A673 (cell line): ENCODE measurements at places on chromosomes 12 and 14. TPM values are rescaled to one million over a fixed set of nuclear protein-coding genes. Genes with fewer than 3 reads are reported as not detected.
A peak's percentile ranks its signal among the peaks of the same experiment; 100 is the strongest.

GRCh38 chr12:57476162-57476992, 3.3 kb downstream of the ARHGAP9 start:
- H3K4me3 ChIP-seq = peak overlapping the region; percentile 27
- no peak for DNase-seq
- no peaks in the 10 kb centered on the region for H3K36me3 ChIP-seq
- H3K27ac ChIP-seq = no peak overlapping the region
- H3K27me3 ChIP-seq = peaks cover 29% of the 10 kb centered on the region
- H3K4me1 ChIP-seq = no peaks in the 10 kb centered on the region

DNA sequence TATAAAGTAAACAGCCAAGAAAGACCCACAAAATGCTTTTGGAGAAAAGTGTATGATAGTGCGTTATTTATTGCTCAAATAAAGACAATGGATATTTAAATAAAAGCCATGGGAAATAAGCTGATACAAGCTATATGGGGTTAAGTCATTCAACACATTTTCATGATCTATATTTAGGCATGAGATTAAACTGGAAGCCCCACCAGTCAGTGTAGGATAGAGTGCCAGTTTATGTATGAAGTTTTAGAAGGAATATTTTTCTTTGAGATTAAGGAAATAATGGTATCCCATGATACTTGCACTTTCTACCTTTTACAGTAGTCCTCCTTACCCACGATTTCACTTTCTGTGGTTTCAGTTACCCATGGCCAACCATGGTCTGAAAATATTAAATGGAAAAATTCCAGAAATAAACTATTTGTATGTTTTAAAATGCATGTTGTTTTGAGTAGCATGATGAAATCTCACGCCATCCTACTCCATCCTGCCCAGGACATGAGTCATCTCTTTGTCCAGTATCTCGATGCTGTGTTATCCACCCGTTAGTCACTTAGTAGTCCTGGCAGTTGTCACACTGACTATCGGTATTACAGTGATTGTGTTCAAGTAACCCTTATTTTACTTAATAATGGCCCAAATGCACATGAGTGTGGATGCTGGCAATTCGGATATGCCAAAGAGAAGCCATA, 22.3 kb downstream of the SYT1 start:
- H3K27me3 ChIP-seq = no peaks in the 10 kb centered on the region
- no peaks in the 10 kb centered on the region for H3K36me3 ChIP-seq
- H3K4me3 ChIP-seq = peak overlapping the region; percentile 31
- H3K27ac ChIP-seq = peak overlapping the region; percentile 90

DNA sequence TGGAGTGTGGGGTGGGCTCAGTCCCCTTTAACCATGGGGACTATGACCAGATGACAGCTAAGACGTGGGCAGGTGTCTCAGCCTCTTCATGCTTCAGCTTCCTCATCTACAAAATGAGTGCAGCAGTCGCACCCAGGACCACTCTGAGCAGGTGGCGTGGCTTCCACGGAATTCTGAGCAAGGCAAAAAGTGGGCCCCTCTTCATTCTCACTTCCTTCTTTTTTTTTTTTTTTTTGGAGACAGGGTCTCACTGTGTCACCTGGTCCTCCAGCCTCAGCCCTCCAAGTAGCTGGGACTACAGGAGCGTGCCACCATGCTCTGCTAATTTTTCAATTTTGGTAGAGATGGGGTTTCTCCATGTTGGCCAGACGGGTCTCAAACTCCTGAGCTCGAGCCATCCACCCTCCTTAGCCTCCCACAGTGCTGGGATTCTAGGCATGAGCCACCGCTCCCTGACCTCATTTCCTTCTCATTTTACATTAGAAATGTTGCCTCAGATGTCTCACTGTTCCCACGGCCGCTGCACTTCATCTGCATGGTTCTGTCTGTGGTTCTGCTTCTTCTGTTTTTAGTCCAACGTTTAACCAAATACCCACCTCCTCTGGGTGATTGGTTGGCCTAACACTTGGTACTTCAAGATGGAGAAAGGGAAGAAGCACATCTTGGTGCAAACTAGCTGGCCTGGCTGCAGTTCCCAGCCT, 41.3 kb upstream of the BCL7A start:
- no peak overlapping the region for H3K4me3 ChIP-seq

DNA sequence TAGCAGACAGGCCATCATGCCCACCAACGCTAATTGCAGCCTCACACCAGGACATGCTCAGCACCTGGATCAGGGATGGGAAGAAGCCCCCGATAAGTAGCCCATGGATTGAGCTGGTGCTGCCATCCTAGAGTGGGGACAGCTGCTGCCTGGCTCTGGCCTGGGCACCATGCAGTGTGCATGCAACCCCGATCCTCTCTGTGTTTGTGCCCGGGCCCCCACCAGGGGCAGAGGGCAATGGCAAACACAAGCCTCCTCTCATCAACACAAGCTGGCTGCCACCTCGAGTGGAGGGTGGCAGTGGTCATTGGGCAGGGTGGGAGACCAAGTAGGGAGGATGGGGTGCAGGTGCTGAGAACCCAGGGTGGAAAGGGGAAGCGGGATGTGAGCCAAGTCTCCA, 23.3 kb upstream of the SOCS2 start:
- H3K27ac ChIP-seq = no peak overlapping the region
- no peaks in the 10 kb centered on the region for H3K27me3 ChIP-seq

- H3K4me1 ChIP-seq = peaks cover 10% of the 10 kb centered on the region
- no peak overlapping the region for H3K4me3 ChIP-seq
Measured at GRCh38 chr14:103434868-103435442, 49.7 kb downstream of the MARK3 start.

FGF6 gene
- not detected in 2 replicates for total RNA-seq

DNA sequence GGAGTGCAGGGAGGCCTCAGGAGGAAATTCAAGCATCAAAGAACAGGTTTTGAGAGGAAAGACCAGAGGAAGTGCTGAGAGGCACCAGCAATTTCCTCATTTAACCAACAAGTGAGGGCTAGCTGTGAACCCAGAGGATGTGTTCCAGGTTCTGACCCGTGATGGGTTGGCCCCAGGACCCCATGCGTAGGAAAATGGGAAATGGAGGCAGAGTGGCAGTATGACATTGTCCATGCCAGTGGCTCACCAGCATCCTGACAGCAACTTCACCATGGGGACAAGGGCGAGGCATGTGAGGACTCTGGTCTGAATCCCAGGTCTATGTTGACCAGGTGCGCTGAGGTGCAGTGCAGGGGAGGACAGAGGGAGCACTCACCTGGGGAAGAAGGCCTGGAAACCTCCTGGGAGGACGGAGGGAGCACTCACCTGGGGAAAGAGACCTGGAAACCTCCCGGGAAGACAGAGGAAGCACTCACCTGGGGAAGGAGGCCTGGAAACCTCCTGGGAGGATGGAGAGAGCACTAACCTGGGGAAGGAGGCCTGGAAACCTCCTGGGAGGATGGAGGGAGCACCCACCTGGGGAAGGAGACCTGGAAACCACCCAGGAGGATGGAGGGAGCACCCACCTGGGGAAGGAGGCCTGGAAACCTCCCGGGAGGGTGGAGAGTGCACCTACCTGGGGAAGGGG, 6.7 kb upstream of the CACNA2D4 start:
- no peaks in the 10 kb centered on the region for H3K4me1 ChIP-seq
- H3K4me3 ChIP-seq = no peak overlapping the region
- H3K36me3 ChIP-seq = no peaks in the 10 kb centered on the region
- H3K27ac ChIP-seq = no peak overlapping the region

DNA sequence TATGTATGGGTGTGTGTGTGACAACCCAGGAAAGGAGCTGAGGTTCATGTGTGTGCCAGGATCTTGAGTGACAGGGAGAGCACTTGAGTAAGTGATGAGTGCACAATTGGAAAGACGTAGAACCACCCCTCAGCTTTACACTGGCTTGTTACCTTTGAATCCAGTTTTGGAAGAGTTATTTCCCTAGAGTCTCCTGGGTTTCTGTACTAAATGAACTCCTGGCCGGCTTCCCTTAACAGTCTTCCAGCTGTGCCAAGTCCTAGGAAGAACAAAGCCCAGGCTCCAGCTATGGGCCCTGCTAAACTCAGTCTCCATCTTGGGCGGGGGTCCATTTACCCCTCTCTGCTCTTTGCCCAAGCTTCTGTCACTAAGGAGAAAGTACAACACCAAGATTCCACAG, 19.7 kb upstream of the NR1H4 start:
- DNase-seq = no peak
- no peaks in the 10 kb centered on the region for H3K27me3 ChIP-seq
- H3K36me3 ChIP-seq = no peaks in the 10 kb centered on the region
- H3K27ac ChIP-seq = no peak overlapping the region
- no peak overlapping the region for H3K4me3 ChIP-seq

DNA sequence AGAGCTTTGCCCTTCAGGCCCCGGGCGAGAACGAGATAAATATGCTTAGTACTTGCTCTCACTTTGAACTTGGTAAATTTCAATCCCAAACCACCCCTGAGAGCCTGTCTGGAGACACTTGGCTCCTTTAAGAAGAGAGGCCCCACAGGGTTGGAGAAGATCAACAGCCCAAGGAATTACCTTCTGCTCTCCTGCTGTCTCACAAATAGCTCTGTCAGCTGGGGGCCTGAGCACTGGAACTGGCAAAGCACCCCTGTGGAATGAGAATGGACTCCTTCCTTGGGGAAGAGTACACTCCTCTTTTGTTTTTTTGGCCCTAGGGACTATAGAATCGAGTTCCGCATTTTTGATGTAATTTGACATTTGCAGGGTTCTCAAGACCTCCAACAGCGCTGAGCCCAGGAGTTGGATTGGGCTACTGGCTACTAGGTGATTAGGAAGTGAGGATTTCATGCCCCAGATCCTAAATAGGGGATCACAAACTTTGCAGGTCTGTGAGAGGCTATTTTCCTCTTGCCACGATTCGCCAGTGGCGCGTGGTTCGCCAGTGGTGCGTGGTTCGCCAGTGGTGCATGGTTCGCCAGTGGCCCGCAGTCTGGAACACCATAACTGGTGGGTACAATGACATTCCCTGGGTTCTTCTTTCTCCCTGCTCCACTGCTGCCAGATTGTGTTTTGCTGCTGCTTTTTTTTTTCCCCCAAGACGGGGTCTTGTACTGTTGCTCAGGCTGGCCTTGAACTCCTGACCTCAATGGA, 17.8 kb upstream of the MEG3 start:
- no peak overlapping the region for H3K27ac ChIP-seq
- H3K4me1 ChIP-seq = no peaks in the 10 kb centered on the region
- H3K36me3 ChIP-seq = no peaks in the 10 kb centered on the region

AQP6 gene
- total RNA-seq = not detected in 2 replicates

DNA sequence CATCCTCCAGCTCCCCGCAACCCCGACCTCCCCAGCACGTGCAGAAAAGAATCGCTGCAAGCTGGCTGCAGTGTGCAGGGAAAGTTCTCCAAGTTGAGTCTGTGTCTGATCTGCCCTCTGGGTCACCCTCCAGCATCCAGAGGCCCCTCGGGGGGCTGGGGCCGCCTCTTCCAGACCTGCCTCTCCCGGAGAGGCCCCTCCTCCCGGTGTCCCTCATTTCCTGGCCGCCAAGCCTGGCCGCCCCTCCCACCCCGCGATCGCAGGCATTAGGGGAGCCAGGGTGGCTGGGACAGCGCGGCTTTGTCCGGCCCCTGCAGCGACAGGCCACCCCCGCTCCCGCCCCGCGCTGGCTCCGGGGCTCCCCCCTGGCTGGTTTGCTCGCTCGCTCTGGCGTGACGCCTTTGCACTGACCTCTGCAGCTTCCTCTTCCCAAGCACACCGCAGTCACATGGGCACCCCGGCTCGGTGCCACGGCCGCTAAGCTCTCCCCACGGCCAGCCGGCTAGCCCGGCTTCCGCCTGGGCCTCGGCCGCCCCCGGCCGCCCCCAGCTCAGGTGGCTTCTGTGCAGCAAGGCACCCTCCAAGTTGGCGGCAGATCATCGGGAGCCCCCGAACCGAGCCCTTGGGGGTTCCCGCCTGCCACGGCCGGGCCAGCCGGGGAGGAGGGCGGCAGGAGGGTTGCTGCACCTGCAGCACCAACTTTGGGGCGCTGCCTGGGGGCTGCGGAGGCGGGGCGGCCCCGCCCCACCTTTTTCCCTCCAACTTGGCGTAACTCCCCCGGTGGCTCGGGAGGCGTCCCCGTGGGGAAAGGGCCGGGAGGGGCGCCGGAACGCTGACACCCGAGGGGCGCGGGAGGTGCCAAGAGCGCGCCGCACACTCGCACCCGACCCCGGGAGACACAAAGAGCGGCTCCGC, 43.7 kb downstream of the KDM2B start:
- peaks cover 13% of the 10 kb centered on the region for H3K4me1 ChIP-seq
- H3K36me3 ChIP-seq = peaks cover 15% of the 10 kb centered on the region
- peak overlapping the region; percentile 57 for H3K4me3 ChIP-seq
- H3K27ac ChIP-seq = peak overlapping the region; percentile 50
- DNase-seq = peak; percentile 45
- no peaks in the 10 kb centered on the region for H3K27me3 ChIP-seq

DNA sequence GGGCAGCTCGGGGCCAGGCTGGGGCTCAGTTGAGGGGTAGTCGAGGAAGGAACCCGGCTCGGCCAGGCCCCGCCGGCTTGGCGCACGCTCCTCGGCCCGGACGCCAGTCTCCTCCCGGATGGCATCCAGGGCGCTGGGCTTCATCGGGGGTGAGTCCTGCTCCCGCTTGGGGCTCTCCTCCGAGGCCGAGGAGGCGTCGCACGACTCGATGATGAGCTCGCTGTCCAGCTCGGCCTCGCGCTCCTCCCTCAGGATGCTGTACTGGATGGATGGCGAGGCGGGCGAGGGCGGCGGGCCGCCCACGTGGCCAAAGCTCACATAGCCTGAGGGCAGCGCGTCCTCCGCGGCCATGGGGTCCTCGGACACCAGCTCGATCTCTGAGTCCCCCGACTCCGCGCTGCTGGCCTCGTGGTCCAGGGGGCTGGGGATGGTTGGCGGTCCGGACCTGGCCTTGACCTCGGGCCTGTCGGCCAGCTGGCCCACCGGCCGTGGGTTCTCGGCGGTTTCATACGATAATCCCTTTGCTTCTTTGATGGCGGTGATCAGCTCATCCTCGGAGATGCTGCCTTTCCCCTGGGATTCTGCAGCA, 143.4 kb downstream of the RTN1 start:
- no peaks in the 10 kb centered on the region for H3K36me3 ChIP-seq
- H3K27me3 ChIP-seq = no peaks in the 10 kb centered on the region
- no peak for DNase-seq
- H3K27ac ChIP-seq = no peak overlapping the region
- H3K4me3 ChIP-seq = no peak overlapping the region

KRT79 gene
- total RNA-seq = not detected in 2 replicates

GRCh38 chr14:103867523-103867953, 20.2 kb upstream of the PPP1R13B start:
- no peaks in the 10 kb centered on the region for H3K36me3 ChIP-seq
- DNase-seq = peak; percentile 45
- H3K4me1 ChIP-seq = peaks cover 13% of the 10 kb centered on the region
- no peaks in the 10 kb centered on the region for H3K27me3 ChIP-seq
- no peak overlapping the region for H3K27ac ChIP-seq
